ENCODE measurements at places on chromosomes 4 and X.
A peak's percentile ranks its signal among the peaks of the same experiment; 100 is the strongest.

DNA sequence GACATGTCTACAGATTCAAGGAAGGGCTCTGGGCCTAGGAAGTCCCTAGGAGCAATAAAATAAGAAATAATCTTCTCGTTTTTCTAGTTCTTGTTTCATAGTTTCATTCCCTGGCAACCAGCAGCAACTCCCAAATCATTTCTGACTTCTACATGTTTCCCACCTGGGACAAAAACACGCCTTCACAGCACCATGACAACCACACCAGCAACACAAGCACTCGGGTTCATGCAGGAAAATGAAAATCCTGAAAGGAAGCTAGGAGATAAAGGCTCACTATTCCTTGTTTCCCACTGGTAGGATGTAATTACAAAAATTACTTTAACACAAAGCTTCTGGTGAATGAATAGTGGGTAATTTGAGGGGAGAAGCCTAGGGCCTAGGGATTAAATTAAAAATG, 158.9 kb downstream of the ADAMTS3 start:
- no peak for DNase-seq

DNA sequence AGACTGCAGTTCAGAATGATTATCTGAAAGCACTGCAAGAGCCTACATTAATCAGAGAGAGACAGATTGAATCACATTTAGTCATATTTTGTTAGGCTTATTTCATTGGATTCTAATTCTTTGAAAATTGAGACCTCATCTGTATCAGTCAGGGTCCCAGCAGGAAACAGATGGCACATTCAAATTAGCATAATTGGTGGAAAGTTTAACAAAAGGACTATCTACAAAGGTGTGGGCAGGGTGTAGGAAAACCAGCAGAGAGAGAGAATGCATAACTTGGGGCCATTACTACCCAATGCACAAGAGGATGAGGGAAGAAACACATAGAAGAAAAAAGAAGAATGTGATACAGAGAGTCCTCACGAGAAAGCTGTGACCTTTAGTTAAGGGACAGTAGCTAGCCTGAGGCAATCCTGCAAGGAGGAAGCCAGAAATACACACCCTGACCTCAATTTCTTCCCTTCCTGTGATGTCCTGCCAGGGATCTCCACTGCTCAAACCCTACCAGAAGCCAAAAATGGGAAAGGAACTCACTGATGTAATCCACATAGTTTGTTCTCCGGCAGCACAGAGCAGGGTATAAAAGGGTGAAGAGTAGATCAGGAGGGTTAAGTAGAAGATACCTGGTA, 17.7 kb upstream of the XKRX start:
- DNase-seq = no peak

- no peak for DNase-seq
Observed at GRCh38 chr4:165152527-165152926, 39.9 kb upstream of the TMEM192 start.

DNA sequence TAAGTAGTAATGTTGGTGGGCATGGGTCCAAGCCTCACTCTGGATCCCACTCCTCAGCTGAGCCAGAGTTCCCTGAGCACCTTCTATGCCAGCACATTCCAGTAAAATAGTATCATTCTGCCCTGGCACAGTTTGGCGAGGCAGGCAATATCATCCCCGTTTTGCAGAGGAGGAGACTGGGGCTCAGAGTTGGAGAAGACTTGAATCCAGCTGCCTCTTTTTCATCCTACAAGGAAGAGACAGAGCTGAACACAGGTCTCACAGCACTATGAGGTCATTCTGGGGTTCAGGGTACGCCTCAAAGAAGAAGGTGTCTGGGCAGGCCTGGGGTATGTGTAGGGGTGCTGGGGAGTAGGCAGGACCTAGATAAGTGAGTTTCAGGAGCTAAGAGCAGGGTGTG, 103.9 kb upstream of the STX18 start:
- no peak for DNase-seq

DNA sequence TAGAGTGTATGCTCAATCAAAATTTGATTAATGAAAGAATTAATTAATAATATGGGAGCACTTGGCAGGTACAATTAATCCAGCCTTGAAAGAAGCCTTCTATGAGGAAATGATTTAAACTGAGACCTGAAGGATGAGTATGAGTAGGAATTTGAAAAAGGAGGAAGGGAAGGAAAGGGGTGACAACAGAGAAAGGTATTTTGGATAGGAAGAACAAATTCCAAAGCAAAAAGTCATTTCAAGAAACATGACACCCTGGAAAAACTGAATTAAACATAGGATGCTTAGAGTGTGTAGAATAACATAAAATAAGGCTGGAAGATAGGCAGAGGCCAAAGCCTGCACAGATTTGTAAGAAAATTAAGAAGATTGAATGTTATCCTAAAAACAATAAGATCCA, 29.6 kb downstream of the PHOX2B start:
- DNase-seq = no peak

DNA sequence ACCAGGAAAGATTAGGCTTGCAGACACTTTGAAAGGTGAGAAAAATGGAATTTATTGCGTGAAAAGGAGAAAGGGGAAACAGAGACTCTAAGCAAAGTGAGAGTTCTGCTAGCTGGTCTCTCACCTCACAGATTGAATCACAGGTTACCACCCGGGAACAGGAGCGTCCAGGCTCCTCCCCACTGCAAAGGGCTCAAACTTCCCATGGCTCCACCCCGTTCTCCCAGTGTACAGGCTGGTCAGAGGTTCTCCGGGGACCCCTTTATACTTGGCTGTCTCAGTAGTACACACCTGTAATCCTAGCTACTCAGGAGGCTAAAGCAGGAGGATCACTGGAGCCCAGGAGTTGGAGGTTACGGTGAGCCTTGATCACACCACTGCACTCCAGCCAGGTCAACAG, 44.0 kb upstream of the ABCG2 start:
- DNase-seq = no peak

DNA sequence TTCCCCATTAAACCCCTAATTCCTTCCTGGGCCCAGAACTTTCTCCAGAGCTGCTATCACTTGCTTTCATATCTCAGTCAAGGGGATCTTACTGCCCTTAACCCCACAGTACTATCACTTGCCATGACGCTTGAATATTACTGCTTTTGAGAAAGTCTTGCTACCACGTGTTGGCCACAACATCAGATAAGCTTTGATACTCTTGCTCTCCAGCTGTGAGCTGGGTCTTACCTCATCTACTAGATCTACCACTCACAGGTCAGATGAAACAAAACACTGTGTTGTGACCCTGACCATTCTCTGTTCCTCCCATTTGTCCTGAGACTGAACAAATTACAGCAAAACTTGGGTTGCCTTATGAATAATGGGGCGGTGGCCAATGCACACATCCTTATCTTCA, 12.1 kb upstream of the TAPT1 start:
- DNase-seq = no peak

DNA sequence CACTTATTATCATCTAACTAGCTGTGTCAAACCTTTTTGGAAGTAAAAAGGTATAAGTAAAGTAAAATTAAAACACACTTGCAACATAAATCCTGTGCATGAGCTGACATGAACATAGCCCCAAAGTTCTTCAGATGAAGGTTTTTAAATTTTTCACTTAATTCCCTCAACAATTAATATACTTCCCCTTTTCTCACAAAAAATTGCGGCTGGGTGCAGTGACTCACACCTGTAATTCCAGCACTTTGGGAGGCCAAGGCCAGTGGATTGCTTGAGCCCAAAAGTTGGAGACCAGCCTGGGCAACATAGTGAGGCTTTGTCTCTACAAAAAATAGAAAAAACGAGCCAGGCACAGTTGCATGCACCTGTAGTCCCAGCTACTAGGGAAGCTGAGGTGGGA, 16.8 kb downstream of the RASGEF1B start:
- DNase-seq = no peak

GRCh38 chr4:25925486-25926201, 11.6 kb downstream of the SMIM20 start:
- DNase-seq = no peak

- no peak for DNase-seq
Observed at GRCh38 chr4:8121292-8122015, 37.2 kb downstream of the ABLIM2 start.

DNA sequence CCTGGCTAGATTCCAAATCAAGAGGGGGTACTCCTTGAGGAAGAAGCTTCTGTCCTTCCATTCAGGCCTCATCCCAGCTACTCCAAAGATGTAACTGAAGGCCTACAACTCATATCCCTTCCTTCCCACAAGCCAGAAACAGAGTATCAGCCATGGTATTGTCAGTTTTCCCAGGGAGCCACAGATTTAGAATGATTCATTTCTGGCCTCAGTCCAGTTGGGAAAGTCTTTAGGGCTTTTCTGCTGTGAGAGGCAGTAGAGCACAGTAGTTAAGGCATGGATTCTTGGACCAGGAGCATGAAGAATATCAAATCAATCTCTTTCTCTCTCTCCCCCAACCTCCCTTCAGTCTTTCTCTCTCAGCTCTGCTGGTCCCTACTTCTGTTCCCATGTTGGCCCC, 505.0 kb downstream of the BCOR start:
- DNase-seq = no peak

DNA sequence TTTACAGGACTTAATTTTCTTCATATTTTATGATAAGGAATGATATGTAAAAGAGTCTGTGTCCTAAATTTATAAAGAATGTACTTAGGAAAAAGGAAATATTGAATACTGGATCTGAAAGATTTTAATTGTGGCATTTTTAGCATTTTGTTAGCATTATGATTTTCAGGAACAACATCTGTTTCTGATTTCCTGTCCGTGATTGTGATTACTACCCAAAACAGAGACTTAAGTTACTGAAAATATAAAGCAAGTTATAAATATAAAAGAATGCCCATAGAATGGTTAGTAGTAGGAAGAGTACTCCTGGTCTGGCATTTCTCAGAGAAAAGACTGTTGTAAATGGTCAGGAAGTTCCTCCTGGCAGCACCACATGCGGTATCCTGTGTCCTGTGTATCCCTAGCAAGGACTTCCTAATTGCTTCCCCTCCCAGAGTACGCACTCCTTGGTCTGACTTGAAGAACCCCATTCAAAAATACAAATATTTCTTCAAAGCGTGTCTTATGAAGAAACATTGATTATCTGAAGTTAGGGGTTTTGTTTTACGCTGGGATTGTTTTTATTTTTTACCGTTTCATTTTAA, 88.9 kb downstream of the RS1 start:
- no peak for DNase-seq

DNA sequence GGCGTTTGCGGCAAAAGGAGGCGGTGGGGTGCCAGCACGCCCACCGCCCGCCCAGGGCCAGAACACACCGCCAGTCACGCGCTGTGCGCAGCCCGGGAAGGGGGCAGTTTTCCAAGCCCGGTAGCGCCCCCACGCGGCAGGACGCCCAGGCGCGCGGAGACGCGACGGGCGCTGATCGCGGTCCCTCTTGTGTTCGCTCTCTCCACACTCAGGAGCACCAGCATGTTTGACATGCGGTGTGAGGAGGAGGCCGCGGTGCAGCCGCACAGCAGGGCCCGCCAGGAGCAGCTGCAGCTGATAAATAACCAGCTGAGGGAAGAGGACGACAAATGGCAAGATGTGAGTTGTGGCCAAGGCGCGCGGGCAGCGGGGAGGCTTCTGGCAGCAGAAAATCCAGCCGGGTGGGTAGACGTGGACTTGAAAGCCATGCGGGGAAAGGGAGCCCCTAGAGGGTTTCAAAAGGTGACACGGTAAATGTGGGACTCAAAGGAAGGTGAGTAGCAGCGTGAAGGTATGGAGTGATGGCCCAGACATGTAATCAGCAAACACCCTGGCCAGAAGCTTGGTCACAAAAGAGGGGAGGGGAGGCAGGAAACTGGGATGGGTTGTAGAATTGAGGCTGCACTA, 104.1 kb downstream of the PHOX2B start:
- DNase-seq = peak; percentile 4

GRCh38 chrX:8341814-8342590, 122.6 kb upstream of the VCX3B start:
- DNase-seq = no peak

- no peak for DNase-seq
Observed at GRCh38 chr4:113452868-113453620, 308.5 kb downstream of the CAMK2D start.

DNA sequence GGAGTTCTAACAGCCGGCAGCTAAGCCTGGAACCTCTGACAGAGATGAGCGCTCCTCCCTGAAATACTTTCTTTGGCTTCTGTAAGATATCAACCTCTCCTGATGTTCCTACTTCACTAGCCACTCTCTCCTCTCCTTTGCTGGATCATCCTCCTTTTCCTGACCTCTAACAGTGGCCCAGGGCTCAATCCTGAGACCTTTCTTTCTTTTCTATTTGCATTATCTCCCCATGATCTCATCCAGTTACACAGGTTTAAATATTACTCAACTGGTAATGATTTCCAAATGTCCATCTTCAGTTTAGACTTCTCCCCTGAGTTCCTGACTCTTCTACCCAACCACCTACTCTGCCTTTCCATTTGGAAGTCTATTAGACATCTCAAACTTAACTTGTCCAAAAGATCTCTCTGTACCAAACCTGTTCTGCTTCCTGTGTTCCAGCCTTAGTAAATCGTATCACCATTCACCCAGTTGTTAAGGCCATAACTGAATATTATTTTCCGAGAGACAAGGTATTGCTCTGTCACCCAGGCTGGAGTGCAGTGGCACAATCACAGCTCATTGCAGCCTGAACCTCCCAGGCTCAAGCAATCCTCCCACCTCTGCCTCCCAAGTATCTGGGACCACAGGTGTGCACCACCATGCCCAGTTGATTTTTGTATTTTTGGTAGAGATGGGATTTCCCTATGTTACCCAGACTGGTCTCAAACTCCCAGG, 41.1 kb downstream of the RFC1 start:
- no peak for DNase-seq

DNA sequence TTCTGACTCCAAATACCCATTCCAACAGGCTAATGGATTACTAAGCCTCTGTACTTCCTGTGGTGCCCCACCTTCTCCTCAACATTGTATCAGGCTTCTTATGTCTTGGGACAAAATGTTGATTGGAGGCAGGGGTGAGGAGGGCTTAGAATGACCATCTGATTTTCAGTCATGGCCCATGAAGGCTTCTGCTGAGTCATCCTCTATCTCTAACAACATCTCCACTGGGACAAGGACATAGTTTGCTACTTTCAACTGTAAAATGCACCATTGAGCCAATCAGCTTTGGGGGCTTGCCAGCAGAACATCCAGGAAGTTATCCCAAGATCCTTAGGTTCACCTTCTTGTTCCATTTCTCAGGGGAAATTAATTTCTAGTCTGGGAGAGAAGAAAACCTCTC, 29.5 kb downstream of the MAGEB17 start:
- DNase-seq = no peak

- no peak for DNase-seq
Observed at GRCh38 chr4:18440527-18441202, 419.1 kb upstream of the LCORL start.

DNA sequence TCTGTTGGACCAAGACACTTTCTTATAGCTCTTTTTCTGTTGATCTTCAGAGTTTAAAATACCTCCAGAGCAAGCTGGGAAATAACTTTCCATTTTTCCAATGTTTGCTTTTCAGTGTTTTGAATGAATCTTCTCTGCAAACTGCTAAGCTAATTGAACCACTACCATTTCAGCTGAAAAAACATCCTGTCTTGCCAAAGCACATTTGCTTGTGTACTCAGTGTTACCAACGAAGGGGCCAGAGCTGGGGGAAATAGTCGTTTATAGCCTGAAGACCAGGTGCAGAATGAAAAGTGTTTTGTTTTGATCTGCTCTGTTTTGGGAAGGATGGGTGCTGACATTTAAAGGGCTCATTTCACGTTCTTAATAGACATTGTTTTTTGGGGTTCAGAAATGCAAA, 88.4 kb upstream of the CLNK start:
- DNase-seq = no peak

Measured in stimulated activated CD4-positive, alpha-beta T cell treated with anti-CD3 and anti-CD28 coated beads, TNF-alpha, amount 100 ng/mL, for 48 hours (primary cell).